ENCODE measurements at places on chromosomes 6 and 20. TPM values are rescaled to one million over a fixed set of nuclear protein-coding genes. Genes with fewer than 3 reads are reported as not detected.

GRCh38 chr6:149935668-149936067, 6.1 kb upstream of the ULBP2 start:
- no peak for DNase-seq

DNA sequence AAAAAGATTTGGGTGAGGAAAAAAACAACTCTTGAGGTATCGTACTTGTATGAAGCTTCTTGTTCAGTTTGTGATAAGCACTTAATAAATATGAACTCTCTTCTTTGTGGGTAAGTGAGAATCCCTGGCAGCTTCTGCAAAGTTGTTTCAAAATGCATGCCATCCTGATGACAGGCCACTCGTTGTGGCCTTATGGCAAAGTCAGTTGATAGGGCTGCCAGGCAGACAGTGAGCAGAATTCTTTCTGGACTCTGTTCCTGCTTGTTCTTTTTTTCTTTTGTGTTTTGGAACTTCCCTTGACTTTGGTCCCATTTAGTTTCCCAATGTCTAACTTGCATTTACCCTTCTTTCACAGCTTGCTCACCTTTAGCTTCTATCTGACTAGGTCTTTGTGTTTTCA, 983.5 kb upstream of the FLRT3 start:
- DNase-seq: no peak

DNA sequence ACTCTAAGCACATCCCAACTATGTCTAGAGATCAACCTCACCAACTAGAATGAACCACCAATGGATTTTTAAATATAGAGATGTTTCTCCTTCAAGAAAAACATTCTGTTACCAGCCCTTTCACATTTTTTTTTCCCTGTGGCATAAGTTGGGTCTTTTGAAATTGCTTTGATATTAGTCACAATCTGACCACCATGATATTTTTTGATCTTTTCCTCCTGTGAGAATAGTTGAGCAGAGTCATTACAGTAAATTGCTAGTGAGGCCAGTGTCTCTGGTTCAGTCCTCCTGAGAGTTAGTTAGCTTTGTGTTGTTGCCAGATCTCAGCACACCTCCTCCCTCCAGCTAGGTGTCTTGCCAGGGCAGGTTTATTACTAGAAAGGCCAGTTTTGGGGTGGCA, 79.7 kb upstream of the MYLIP start:
- peak; percentile 22 for DNase-seq

The GGTLC1 gene
- not detected for total RNA-seq

- DNase-seq: no peak
These were observed 97.5 kb downstream of the ZMYND8 start for GRCh38 chr20:47258745-47259695.

- no peak for DNase-seq
These were observed 14.9 kb downstream of the SYCP2L start for GRCh38 chr6:10901770-10902169.

The BACH2 gene
- total RNA-seq: 0.31 TPM

The ZC3H12D gene
- total RNA-seq: 0.10 TPM

GRCh38 chr6:134539865-134540323, 222.0 kb upstream of the SGK1 start:
- no peak for DNase-seq

DNA sequence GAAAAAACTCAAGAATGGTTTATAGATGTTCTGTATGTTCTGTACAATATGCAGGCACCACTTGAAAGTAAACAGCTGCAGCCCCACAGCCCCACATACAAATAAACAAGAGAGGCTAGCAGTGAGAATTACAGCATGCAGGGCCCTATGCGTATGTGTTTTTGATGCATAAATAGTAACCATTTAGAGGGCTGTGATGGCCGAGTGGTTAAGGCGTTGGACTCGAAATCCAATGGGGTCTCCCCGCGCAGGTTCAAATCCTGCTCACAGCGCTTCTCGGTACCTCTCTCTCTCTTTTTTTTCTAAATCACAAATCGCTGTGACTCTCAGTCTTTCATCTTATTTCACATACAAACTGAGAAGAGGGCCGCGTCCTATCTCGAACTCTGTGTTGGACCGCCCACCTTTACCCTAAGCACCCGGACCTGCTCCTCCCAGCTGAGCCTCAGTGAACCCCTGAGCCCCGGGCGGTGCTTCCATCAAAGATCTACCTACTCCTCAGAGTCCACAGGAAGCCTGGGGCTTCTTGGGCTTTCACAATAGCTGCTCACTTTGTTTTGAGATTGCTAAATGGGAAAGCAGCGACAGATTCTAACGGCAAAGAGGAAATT, 37.7 kb upstream of the PRSS16 start:
- no peak for DNase-seq

The SHLD1 gene
- 4.3 TPM for total RNA-seq

- DNase-seq: no peak
These were observed 26.3 kb upstream of the PMEPA1 start for GRCh38 chr20:57735831-57736737.

The CCR6 gene
- not detected for total RNA-seq

DNA sequence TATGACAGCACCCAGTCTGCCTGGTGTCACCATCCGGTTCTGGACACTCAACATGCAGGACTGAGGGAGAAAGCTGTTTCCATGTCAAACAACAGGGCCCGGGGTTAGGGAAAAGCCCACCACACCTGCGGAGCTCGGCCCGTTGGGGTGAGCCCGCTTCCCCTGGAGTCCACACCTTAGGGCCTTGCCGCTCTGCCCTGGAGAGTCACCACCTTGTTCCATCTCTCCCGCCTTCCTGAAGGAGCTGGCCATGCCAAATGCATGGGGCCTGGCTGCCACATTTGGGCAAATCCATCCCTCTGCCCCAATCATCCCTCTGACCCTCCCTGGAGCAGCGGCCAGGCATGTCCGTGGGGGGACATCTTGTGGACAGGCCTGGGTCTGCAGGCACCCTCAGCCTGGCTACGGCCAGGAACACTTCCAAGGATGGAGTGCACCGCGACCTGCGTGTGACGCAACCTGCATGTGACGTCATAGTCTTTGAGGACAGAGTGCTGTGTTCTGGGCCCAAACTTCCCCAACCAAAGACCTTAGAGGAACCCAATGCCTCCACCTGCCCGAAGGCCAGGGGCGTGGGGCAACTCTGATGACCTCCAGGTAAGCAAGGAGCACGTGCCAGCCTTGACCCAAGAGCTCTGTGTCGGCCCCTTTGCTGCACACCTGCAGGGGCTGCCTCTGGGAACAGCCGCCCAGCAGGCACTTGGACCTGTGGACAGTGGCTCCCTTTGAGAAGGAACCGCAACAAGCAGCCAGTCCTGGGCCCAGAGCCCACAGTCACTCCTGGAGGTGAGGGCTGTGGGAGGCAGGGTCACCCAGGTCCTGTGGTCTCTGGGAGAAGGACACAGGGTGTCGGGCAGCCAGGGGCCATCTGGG, 1.7 kb downstream of the CABLES2 start:
- DNase-seq: peak; percentile 69

DNA sequence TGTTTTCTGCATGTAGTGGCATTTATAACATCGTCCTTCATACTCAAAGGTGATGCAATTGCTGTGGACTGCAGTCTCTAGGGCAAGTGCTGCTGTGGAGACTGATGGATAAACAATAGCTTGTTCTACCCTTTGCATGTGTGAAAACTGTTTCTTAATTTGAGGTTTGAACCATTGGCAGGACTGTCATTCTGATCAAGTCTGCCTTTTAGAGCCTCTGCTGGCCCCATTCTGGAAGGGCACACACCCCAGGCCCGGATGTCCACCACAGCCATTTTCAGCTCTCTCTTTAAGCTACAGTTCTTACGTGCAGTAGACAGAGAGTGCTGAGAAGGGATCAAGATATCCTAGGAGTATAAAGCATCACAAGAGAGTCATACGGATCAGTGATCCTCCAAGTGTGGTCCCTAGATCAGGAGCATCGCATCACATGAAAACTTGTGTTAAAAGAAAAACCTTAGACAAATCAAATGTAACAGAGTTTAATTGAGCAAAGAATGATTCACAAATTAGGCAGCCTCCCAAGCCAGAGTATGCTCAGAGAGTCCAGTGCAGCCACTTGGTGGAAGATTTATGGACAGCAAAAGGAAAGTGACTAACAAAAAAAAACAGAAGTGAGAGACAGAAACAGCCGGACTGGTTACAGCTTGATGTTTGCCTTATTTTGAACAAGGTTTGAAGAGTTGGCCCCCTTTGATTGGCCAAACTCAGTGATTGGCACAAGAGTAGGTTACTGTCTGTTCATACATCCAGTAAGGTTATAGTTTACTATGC, 52.0 kb downstream of the FRK start:
- peak; percentile 31 for DNase-seq

DNA sequence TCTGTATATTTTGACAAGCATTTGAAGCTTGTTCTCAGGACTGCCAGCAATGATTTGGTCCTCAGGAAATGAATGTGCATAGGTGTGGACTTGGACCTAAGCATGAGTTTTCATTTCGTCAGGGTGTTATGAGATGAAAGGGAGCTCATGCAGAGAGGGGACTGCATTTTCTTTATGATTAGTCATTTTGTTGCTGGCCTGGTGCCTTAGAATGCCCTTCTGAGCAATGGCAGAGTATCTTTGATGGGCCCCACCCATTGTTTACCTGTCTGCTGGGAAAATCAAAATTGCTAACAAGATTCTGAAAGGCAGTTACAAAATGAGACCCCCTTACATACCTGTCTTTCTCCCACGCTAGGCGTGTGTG, 51.5 kb upstream of the MTHFD1L start:
- DNase-seq: no peak

The SLC35F1 gene
- total RNA-seq: 0.18 TPM

The CAGE1 gene
- not detected for total RNA-seq

GRCh38 chr20:57902473-57902872, 192.7 kb upstream of the PMEPA1 start:
- peak; percentile 84 for DNase-seq

DNA sequence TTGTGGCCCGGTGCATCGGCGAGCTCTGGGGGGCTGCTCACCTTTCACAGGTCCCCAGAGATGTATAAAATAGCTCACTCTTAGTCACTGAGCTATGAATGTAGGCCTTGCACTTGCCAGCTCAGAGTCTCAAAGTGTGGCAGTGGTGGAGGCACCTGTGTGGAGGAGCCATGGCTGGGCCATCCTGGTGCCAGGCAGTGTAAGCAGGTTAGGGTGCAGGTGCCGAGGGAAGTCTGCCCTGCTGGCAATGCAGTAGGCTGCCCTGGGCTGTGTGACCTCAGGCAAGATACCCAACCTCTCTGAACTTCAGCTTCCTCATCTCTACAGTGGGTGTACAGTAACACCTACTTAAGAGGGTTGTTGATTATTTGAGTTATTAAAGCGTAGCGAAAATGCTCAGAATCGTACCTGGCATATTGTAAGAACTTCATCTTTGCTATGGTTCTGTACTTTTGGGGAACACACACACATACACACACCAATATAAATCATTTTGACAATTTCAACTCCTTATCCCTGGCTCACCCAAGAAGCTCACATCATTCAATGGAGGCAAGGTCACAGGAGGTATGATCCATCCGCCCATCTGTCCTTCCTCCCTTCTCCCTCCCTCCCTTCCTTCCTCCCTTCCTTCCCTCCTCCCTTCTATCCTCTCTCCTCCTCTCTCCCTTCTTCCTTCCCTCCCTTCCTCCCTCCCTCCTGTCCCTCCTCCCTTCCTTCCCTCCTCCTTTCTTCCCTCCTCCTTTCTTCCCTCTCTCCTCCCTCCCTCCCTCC, 66.8 kb upstream of the STX16 start:
- no peak for DNase-seq

DNA sequence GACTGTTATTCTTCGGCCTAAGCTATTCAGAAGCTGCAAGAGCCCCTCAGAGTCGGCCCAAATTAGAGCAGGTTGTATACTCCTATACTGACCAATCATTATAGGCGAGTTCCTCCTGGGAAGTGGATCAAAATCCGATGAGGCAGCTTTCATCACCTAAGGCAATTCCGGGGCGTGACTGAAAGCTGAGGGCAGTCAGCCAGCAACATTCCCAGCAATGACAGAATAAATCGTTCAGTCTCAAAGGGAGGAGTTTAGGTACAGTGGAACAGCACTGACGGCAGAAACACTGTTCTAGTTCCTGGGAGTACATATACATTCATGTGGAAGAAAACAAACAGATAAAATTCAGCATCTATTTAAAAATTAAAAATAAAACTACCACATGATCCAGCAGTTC, 10.8 kb downstream of the HLA-DQB2 start:
- peak; percentile 67 for DNase-seq

DNA sequence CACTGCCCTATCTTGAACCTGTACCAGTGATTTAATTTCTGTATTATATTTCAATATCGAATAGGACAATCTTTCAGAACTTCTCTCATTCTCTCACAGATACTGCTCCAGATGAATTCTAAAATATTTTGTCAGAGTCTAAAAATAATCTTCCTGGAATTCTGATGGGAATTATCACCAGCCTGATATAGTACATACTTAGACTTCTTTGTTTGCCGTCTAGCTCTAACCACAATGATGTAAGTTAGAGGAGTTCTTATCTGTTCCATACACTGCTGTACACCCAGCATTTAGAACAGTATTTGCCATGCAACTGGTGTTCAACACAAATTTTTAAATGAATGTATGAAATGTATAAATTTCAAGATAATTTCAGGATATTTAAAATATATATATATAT, 1.3 kb upstream of the HUS1B start:
- DNase-seq: peak; percentile 30

DNA sequence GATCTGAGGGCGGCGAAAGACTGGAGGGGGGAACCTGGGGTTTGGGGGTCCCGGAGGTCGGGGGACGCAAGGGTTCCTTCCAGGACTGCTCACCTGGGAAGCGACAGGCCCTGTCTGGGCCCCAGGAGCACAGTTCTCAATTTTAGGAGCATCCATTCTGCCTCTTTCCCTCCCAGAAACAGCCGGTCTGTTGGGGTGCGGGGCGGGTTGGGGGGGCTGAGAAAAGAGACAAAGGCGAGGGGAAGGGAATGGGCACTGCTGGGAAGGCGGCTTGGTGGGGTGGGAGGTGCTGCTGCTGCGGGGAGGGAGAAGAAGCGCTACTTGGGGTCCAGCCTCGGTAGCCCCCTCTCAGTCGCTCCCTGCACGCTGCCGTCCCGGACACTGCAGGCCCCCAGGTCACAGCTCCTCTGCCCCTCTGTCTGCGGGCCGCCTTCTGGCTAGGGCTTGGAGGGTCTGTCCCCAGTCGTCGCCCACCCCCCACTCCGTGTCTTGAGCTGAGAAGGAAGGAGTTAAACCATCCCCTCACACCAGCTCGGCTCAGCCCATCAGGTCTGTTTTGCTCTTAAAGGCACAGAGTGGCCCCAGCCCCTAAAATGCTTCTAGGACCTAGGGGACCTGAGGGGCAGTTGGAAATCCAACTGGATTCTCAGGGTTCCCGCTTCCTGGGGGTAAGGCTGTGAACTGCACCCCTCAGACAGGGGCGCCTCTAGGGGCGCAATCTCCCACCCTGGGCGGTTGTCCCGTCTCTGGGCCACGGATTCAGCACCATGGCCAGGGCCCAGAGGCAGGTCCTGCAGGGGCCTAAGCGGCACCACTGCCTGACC, 690 bp downstream of the GDAP1L1 start:
- no peak for DNase-seq

The FAXC gene
- total RNA-seq: 13.0 TPM

- DNase-seq: no peak
These were observed 17.1 kb upstream of the RPN2 start for GRCh38 chr20:37161830-37162549.

GRCh38 chr6:47044397-47044796, 2.3 kb upstream of the ADGRF1 start:
- DNase-seq: peak; percentile 64

All from H4 (cell line).